ENCODE measurements at places on chromosomes 5 and 9.

DNA sequence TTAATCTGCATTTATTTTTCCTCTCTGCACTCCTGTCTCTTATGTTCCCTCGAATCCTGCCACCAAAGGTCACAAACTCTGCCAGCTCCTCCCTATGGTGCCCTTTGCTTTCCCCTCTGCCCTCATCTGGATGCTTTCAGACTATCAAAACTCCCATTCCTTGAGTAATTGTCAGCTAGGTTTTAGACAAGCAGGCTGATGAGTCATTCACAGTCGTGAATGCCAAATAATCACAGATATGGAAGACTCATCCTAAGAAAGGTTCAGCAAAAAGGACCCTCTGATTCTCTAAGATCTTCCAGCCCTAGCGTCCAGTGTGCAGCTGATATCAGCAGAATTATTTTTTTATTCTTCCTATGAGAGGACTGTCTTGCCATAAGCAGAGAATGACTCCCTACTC lies 104.5 kb upstream of the NUDT12 start:
- H3K4me1 ChIP-seq, result no peaks in the 10 kb centered on the region
- H3K4me3 ChIP-seq, result no peak overlapping the region
- no peaks in the 10 kb centered on the region for H3K27me3 ChIP-seq

DNA sequence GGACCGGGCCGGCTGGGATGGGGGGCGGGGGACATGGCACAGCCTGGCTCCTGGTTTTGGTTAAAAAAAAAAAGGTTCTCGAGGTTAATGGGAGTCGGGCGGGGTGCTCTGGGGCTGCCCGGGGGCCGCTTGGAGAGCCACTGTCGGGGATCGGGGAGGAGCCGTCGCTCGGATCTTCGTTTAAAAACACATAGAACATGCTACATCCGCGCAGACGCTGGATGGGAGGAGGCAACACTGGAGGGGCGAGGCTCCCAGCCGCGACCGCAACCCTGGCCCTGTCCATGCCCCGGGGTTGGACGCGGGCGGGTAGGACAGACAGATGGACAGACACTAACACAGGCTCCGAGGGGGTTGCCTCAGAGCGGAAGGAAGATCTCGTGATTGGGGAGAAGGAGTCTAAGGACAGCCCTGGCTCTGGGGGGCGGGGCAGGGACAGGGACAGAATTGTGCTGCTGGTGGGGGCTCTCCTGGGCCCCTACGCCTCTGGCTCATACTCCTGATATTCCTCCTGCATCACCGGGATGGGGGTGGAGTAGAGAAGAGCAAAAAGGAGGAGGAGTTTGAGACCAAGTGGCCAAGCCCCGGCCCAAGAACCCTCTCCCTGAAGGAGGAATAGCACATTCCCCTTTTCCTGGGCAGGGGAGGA lies 9.9 kb downstream of the SNCB start:
- no peaks in the 10 kb centered on the region for H3K36me3 ChIP-seq
- peaks cover 19% of the 10 kb centered on the region for H3K27me3 ChIP-seq
- H3K27ac ChIP-seq, result no peak overlapping the region
- H3K4me3 ChIP-seq, result no peak overlapping the region
- peaks cover 18% of the 10 kb centered on the region for H3K4me1 ChIP-seq

DNA sequence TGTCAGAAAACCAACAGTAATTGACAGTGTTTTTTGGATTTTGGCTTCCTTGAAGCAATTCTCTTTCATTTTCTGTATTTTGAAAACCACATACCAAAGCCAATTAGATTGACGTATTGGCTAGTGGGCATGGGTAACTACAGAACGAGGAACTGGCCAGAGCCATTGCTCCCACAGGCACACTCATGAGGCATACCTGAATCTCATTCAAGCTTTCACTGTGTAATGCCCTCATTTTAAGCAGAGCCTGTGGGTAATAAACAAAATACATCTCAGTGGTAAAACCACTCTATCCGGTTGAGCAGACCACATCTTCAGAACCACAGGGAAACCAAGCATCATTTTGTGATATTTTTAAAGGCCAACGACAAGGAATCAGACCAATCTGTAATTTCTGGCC lies 394.1 kb downstream of the ZNF608 start:
- H3K27ac ChIP-seq, result no peak overlapping the region
- no peak overlapping the region for H3K4me3 ChIP-seq
- no peaks in the 10 kb centered on the region for H3K36me3 ChIP-seq
- no peaks in the 10 kb centered on the region for H3K27me3 ChIP-seq
- no peaks in the 10 kb centered on the region for H3K4me1 ChIP-seq
- no peak for DNase-seq

DNA sequence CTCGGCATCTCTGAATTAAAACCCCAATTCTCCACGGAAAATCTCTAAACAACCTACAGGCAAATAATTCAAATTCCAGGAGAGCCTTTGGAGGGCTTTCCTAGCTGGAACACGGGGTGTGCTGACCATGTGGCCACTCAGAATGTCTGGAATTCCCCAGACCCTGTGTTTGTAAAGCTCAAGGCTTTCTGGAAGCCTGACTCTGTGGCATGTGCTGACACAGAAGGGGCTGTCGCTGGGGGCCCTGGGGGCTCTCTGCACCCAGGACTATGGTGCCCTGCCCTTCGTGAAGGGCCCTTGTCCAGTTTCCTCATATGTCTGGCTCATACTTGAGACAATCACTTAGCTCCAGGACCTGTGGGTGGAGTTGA lies 29.0 kb upstream of the BOD1 start:
- no peak for DNase-seq
- no peak overlapping the region for H3K27ac ChIP-seq
- H3K36me3 ChIP-seq, result no peaks in the 10 kb centered on the region
- no peaks in the 10 kb centered on the region for H3K27me3 ChIP-seq
- no peaks in the 10 kb centered on the region for H3K4me1 ChIP-seq

GRCh38 chr9:3525096-3525835 lies 535 bp downstream of the RFX3 start:
- H3K27me3 ChIP-seq, result no peaks in the 10 kb centered on the region
- peaks cover 26% of the 10 kb centered on the region for H3K4me1 ChIP-seq
- peak overlapping the region; percentile 89 for H3K4me3 ChIP-seq
- peak overlapping the region; percentile 100 for H3K27ac ChIP-seq
- DNase-seq, result no peak

GRCh38 chr5:128328007-128328406 lies 210.0 kb downstream of the FBN2 start:
- no peak overlapping the region for H3K4me3 ChIP-seq
- no peaks in the 10 kb centered on the region for H3K27me3 ChIP-seq

GRCh38 chr9:73121375-73121935 lies 30.2 kb upstream of the ANXA1 start:
- no peaks in the 10 kb centered on the region for H3K36me3 ChIP-seq
- H3K27me3 ChIP-seq, result no peaks in the 10 kb centered on the region
- no peak overlapping the region for H3K27ac ChIP-seq
- no peak overlapping the region for H3K4me3 ChIP-seq
- no peak for DNase-seq
- H3K4me1 ChIP-seq, result no peaks in the 10 kb centered on the region

GRCh38 chr5:83494087-83494620 lies 22.6 kb downstream of the VCAN start:
- no peak overlapping the region for H3K27ac ChIP-seq
- no peaks in the 10 kb centered on the region for H3K36me3 ChIP-seq
- no peaks in the 10 kb centered on the region for H3K27me3 ChIP-seq
- no peak for DNase-seq
- no peak overlapping the region for H3K4me3 ChIP-seq
- H3K4me1 ChIP-seq, result no peaks in the 10 kb centered on the region

All from vagina (tissue), 2 donors.